ENCODE measurements at places on chromosomes 5 and 9.
A peak's percentile ranks its signal among the peaks of the same experiment; 100 is the strongest.

DNA sequence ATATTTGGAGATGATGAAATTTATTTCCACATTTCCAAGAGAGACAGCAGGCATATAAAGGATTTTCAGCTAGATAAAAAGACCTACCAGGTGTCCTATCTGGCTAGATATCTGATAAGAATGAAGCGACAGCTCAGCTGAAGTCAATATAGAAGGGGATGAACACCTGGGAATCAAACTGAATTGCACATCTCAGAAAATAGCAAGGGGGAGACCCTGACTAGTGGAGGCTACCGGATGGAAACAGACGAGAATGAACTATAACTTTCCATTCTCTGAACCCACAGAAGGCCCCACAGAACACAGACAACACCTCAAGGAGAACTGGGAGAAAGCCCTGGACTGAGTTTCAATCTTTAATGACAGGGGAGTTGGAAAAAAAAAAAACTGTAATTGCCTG, 51.1 kb downstream of the CPLANE1 start:
- DNase-seq, result no peak

- peak; percentile 27 for DNase-seq
Observed at GRCh38 chr5:124103671-124104070, 591.7 kb downstream of the CSNK1G3 start.

GRCh38 chr5:115657125-115657880, 31.5 kb upstream of the TMED7 start:
- DNase-seq, result no peak

DNA sequence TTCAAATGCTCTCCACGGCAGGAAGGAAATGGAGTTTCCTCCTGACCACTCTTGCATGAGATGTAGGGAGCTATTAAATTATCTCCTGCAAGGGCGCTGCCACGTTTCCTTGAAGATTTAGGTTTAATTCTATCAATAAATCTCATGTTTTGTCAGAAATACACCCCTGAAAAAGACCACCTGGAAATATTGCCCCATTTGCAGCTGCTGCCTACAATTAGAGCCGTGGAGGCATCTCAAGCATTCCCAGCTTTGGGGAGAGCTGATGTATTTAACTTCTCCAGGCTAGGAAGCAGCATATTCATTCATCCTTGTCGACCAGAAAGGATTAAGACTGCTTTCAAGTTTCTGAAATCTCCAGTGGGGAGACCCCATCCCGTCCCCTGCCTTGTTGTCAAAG, 40.5 kb downstream of the CCNJL start:
- no peak for DNase-seq

- peak; percentile 11 for DNase-seq
Observed at GRCh38 chr5:112616812-112617547, 120.7 kb upstream of the APC start.

DNA sequence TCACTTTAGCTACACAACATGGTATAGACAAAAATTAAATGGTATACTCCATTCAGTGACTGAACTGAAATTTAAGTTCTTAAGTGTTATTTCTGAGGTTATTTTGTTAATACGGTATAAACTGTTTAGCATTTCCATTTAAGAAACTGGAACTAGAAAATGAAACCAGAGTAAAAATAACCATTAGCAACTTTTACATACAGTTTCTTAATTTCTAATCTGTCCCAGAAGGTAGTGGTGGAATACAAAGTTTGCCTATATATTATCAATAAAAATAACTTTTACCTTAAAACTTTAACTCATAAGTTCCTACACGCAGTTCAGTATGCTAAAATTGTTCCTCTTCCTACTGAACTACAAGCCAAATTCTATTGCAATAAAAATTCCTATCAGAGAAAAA, 10.3 kb downstream of the GOLPH3 start:
- no peak for DNase-seq

- DNase-seq, result peak; percentile 56
Observed at GRCh38 chr5:113020461-113021273, 44.1 kb downstream of the DCP2 start.

GRCh38 chr5:37881359-37881758, 41.5 kb upstream of the GDNF start:
- DNase-seq, result no peak

DNA sequence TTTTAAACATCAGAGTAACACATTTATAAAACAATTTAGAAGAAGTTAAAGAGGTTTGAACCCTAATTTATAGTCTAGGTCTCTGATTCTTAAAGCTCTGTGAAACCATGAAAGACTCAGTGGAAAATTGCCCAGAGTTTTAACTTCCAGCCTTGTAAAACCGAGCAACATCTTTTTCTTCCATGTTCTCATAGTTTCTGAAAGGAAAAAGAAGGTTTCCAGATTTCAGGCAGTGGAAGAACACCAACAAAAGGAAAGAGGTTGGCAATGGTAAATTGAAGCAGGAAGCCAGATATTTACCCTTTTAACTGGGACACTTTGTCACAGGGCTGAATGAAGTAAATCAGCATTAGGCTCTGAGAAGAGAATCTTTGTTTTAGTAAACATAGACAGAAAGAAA, 1999.3 kb downstream of the MAT2B start:
- no peak for DNase-seq

DNA sequence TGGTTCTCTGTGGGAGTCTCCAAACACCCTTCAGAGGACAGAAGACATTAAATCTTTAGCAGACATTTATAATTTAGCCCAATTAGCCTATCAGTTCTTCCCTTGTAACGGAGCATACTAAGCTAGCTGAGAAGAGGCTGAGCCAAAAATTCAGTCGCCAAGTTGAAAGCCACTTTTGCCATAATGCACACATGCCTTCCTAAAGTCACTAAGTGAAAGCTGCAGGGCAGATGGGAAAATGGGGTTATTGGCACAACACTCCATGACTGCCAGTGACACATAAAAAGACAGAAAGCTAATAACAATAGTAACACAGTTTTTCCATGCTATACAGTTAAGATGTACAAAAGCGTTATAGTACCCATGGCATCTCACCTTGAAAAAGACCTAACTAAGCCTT, 176.2 kb downstream of the DIRAS2 start:
- no peak for DNase-seq

Data from fibroblast of skin of right quadriceps (primary cell).